ENCODE measurements at places on chromosomes 4 and X.

GRCh38 chr4:25032126-25032525 lies 1.4 kb upstream of the LGI2 start:
- DNase-seq, result no peak

DNA sequence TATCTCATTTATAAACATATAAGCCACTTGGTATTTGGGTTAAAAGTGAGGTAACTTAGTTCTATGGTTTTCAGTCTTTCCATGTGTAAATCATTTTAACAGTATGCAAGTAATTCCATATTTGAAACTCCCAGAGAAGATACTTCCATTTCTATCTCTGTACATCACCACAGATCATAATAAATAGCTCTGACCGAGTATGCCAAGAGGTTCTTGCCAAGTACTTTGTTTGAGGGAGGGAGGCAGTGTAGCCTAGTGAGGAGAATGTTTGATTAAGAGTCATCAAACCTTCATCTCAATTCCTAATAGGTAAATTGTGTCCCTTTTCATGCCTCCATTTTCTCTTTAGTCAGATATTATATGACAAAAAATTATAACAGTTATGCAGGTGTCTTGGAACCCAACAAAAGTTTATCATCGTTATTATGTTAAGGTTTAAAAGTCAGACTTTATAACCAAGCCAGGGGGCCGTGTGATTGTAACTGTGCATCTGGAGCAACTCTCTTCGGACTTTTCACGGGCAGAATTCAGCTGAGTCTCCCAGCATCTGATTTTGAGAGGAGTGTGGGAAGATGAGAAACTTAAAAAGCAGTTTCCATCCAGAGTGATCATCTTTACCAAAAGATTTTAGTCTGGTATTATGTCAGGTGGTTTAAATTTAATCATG lies 123.8 kb downstream of the ANK2 start:
- DNase-seq, result no peak

DNA sequence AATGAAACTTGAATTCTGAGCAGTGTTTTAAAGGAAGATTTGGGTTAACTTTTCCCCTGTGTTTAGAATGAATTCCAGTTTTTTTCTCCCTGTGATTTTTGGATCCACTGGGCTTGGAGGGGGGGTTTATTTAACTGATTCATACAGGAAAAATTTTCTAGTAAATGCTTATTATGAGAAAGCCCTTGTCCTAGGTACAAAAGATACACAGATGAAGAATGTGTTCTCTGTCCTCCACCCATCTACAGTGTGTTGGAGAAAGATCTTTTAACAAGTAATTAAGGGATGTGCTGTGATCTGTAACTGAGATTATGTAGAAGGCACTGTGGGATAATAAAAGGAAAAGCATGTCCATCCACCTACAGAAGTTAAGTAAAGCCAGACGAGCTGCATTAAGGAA lies 103.9 kb downstream of the STIM2 start:
- no peak for DNase-seq

DNA sequence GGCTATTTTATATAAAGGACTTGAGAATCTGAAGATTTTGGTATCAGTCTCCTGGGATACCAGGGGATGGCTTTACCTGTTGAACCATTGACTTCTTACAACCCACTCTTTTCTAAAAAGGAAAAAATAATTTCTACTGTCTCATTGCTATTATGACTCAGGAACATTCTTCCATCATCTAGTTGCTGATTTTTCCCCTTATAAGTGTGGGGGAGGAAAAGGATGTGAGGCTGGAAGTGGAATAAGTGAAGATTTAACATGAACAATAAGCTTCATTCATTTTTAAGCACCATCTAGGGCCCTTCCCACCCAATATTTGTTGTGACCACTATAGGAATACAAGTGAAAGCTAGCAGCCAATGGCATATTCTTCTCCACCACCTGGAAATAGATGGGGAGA lies 10.6 kb upstream of the MND1 start:
- no peak for DNase-seq

- no peak for DNase-seq
Observed at GRCh38 chr4:182826391-182826790, 90.8 kb downstream of the DCTD start.

- DNase-seq, result no peak
Observed at GRCh38 chrX:3940000-3940610, 226.7 kb upstream of the PRKX start.

- DNase-seq, result no peak
Observed at GRCh38 chr4:117093571-117093970, 8.2 kb upstream of the TRAM1L1 start.

DNA sequence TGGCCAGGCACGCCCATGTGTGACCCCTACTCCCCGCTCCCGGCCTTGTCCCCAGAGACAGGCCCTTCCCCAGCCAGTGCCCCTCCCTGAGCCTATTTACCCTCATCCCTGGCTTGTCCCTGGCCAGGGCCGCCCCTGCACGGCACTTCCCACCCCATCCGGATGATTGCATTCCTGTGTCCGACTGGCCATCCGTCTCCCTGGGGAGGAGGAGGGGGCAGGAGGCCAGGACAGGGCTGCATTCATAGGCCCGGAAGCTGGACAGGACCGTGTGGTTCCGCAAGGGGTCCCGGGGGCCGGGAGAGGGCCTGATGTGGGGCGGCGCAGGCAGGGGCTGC lies 22.8 kb downstream of the CTBP1 start:
- DNase-seq, result no peak

DNA sequence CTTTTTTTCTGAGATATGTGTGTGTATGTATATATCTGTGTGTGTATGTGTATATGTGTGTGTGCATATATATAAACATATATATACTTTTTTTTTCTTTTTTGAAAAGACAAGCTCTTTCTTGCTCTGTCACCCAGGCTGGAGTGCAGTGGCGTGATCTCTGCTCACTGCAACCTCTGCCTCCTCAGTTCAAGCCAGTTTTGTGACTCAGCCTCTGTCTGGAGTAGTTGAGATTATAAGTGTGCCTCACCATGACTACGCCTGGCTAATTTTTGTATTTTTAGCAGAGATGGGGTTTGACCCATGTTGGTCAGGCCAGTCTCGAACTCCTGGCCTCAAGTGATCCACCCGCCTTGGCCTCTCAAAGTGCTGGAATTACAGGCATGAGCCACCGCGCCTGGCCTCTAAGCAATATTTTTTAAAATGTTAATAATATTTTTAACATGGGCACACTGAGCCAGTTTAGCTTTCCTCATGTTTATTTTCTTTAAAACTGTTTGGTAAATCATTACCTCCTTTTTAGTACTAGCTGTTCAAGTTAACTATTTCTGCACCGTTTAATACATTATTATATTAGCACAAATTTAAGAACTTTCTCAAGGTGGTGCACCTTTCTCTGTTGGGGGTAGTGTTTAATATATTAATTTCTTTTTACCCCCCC lies 33.3 kb downstream of the BBS12 start:
- DNase-seq, result no peak

GRCh38 chrX:53211391-53211978 lies 13.5 kb downstream of the KDM5C start:
- DNase-seq, result no peak

DNA sequence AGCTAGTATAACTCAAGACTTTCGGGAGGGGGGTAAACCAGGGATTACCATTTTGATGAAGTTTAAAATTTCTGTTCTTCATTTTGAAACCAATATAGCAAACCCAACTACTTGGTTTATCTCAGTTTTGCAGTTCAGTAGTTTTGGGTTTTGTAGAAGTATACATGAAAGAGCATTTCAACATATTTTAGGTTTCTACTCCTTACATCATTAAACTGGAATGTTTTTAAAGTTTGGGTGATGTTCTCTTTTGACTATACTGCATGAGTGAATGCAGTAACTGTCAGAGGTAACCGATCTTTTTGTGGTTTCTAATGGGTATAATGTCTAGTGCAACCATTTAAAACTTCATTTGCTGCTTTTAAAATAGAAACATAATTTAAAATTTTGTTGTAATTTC lies 248.3 kb upstream of the MAD2L1 start:
- no peak for DNase-seq

DNA sequence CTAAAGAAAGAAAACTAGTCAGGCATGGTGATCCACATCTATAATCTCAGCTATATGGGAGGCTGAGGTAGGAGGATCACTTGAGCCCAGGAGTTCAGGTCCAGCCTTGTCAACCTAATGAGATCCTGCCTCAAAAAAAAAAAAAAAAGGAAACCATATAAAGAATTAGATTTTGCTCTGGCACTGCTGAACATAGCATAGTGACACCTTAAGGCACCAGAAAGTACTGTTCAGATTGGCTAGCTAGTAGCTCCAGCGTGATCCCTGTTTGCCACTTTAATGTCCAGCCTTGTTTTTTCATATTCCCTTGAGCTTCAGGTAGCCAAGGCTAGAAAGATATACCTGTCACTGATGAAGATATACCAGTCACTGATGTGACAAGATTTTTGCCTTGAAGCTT lies 34.1 kb downstream of the EXOC1 start:
- DNase-seq, result no peak

GRCh38 chr4:89586864-89587263 lies 250.1 kb downstream of the SNCA start:
- DNase-seq, result no peak

- no peak for DNase-seq
Observed at GRCh38 chr4:91064157-91064853, 937.1 kb downstream of the CCSER1 start.

DNA sequence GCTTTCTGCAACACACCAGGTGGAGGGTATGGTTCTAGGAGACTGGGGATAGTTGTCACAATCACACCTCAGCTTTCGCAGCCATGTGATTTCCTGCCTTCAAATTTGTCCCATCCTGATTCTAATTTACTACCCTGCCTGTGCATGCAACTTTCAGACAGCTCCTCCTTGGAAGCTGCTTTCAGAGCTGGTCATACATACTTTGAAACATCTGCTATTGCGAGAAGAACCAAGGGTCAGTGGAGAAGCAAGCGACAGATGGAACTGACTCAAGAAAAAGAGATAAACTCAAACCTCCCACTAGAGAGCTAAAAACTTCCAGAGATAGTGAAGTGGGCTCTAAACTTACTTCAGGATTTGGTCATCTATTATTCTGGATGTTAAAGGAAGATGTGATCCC lies 381.7 kb upstream of the FGF13 start:
- DNase-seq, result no peak

DNA sequence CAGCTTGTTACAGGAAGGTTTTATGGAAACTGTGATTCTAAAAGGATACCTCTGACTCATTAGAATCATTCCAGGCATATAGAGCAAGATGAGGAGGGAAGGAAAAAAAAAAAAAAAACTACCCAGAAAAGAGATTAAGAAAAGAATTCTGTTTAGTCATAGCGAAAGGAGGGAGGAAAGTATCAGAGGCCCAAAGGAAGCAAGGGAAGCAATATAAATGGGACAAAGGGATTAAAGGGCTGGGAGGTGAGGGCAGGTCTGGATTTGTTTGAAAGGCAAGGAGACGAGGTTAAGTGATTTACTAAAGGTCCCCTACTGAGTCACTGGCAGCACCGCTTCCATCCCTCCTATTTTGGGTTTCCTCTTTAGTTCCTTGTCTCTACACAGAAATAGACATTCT lies 88.6 kb upstream of the IL1RAPL1 start:
- no peak for DNase-seq

- DNase-seq, result no peak
Observed at GRCh38 chr4:38023347-38024205, 63.4 kb downstream of the PTTG2 start.

- DNase-seq, result no peak
Observed at GRCh38 chrX:65034292-65034667, 58.0 kb upstream of the ZC4H2 start.

DNA sequence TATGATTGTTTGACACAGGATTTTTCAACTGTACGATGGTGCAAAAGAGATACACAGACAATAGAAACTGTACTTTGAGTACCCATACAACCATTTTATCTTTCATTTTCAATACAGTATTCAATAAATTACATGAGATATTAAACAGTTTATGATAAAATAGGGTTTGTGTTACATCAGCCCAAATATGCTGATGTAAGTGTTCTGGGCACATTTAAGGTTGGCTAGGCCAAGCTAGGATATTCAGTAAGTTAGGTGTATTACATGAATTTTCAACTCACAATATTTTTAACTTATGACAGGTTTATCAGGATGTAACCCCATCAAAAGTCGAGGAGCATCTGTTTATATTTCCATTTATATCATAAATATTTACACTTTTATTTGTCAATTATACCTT lies 42.9 kb upstream of the PLS3 start:
- DNase-seq, result no peak

GRCh38 chr4:13678186-13678924 lies 50.8 kb upstream of the BOD1L1 start:
- DNase-seq, result no peak

- DNase-seq, result no peak
Observed at GRCh38 chr4:20618731-20619130, 81.5 kb upstream of the PACRGL start.

GRCh38 chr4:125280892-125281403 lies 33.8 kb upstream of the FAT4 start:
- DNase-seq, result no peak

DNA sequence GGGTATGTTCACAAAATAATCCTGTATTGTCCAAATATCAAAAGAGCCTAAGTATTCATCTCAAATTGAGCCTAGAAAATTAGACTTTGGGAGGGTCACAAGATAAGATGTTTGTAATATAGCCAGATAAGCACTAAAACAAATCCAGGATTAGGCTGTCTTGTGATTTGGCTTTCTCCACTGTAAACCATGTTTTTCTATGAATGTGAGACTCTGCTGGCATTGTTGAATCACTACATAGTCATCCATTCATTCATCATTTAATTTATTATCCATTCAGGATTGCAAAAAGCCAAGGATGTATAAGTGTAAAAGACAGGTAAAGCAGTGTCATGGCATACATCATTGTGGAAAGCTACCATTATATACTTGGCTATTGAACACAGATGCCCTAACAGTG lies 148.0 kb downstream of the GRID2 start:
- DNase-seq, result no peak

DNA sequence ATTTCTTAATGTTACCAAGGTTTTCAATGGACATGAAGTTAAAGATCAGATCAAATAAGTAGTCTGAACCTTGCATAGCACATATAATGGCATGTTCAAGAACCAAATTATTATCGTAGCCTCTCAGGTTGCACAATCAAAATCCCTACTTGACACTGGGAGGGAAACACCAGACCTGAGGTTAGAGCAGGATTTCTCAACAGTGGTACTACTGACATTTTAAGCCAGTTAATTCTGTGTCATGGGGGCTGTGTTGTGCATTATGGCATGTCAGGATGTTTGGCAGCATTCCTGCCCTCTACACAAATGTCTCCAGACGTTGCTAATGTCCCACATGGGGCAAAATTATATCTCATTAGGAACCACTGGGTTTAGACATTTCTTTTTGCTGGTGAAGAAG lies 20.8 kb downstream of the RLIM start:
- DNase-seq, result no peak

DNA sequence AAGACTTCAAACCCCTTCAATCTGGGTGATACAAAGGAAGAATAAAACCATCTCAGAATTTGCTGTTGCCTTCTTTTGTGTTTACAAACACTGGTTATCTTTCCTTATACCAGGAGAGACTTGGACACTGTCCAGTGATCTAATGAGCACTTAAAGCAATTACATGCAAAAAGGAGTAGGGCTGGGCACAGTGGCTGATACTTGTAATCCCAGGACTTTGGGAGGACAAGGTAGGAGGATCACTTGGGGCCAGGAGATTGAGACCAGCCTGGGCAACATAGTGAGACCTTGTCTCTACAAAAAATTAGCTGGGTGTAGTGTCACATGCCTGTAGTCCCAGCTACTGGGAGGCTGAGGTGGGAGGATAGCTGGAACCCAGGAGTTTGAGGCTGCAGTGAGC lies 95.7 kb upstream of the DRD5 start:
- DNase-seq, result no peak

All from SIG-M5 (cell line).